Fibroblast of skin of left biceps (primary cell): ENCODE measurements at places on chromosomes 6 and 20.

GRCh38 chr6:51398064-51398705 is 579.5 kb downstream of the TFAP2B start:
- no peak for DNase-seq

DNA sequence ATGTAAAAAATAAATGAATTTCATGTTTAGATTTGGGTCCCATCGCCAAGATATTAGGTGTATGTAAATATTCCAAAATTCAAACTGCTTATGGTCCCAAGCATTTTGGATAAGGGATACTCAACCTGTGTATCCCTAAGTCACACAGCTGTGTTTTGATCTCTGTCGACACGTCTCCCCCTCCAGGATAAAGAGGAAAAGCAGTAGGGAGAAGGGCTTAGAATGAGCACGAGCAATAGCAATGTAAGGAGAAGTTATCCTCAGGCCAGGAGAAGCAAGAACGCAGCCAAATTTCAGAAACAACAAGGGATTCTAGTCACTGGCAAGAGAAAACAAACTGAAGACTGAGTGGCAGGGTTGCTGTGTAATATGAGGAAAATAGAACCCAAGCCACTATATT is 181.2 kb downstream of the AIG1 start:
- DNase-seq, result no peak

DNA sequence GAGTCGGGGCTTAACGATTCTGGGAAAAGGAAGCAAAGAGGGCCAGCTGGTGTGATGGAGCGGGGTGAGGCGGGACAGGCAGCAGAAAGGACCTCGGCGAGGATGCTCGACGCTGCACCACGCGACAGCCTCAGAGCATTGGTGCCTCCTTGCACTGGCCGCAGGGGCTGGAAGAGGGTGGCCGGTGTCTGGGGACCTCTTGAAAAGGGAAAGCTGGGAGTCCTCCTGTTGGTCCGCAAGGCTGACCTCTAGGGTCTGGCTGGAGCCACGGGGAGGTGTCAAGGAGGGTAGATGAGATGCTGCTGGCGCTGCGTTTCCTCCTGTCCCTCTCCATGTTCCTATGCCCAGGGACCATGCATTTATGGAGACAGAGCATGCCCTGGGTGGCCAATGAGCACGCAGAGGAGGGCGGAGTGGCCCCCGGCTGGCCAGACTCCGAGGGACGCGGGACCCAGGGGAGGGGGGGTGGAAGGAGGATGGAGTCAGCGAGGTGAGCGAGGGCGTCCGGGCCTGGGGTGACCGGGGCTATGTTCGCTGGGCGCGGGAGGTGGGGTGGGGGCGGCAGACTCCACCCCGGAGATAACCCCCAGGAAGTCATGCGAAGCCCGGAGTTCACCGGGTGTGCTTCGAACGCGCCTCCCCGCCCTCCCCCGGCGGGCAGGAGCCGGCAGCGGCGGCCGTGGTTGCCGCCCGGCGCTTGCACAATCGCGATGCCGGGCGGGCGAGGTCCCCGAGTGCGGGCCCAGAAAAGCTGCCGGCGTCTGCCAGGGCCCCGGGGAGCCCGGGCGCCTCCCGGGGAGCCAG is at the start of gene CYP24A1:
Gene CYP24A1 (minus strand): TSS at position 334 of the 804 bp plus-strand sequence. CDS start 407 bp downstream, outside the sequence.
- no peak for DNase-seq

DNA sequence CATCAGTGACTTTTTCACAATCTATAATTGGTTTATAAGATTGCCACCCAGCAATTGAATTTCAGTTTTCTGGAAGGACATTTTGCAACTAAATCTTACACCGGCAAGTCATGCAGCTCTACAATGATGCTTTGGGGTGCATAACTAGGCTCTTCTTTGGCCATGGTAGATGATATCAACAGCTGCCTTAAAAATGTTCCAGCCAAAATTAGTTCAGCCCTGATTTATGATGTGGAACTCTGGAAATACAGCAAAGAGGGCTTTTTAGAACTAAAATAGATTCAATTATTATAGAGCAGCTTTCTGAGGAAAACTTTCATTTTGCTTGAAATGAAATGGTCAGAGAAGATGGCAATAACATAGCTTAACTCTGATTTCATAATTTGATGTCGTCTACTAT is 18.4 kb upstream of the MCM9 start:
- no peak for DNase-seq

DNA sequence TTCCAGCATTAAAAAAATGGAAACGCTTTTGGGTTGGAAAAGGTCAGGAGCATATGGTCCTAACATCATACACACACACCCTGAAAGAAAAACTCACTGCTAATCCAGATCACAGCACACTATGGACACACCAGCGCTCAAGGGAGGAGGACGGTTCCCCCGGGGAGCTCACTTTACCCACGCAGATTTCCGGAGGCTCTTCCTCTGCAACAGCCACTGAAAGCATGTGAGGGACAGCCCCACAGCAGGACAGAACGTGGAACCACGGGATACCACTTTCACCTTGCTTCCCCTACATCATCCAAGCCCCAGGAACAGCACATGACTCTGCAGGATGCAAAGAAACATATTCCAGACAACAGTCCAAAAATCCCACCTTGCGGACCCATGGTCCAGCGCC is 13.2 kb downstream of the SNHG17 start:
- DNase-seq, result no peak

GRCh38 chr6:28218312-28219248 is 6.5 kb upstream of the ZSCAN9 start:
- peak; percentile 18 for DNase-seq

- DNase-seq, result no peak
These were observed 306.3 kb upstream of the IRAK1BP1 start for GRCh38 chr6:78561015-78561414.

DNA sequence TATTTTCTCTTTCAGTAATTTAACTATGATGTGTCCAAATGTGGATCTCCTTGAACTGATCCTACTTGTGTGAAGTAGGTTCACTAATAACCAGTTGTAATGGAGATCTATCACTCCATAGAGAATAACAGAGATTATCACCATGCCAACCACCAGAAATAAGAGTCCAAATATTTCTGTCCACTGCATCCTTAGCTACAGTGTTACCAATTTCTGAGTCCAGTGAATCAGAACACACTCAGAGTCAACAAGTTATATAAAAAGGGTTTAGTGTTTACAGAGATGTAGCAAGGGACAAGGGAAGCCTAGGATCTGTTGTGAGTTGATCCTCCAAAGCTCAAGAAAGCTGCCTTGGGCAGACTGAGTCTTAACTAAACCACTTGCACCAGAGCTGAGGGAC is 882.8 kb downstream of the TBC1D32 start:
- no peak for DNase-seq

- no peak for DNase-seq
These were observed 87.0 kb downstream of the HIVEP2 start for GRCh38 chr6:142857796-142858555.

DNA sequence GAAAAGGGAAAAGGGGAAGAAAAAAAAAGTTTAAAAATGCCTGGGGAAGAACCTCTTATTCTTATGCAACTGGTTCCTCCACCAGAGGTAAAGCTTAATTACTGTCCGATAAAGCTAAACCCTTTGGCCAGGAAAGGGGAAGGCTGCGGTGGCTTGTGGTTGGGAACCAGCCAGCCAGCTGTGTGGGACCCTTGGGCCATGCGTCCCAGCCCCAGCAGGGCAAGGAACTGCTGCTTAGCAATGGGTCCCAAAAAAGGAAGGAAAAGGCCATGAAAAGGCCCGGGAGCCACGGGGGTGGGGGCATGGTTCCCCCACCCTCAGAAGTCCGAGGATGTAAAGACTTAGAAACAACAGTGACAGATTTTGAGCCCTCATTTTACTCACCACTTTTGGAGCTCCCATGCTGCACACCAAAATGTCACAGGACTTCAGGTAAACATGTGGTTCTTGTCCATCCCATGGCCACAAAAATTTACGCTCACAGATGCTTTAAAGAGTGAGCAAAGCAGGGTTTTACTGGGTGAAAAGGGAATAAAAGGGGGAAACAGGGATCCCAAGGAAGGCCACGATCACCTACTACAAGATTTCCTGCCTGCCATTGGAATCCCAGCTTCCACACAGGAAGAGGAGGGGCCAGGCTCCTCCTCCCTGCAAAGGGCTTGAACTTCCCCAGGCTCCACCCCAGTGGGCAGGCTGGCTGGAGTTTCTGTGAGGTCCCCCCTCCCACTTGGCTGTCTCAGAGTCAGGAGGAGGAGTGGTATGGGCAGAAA is 1234.7 kb upstream of the GJE1 start:
- no peak for DNase-seq

GRCh38 chr6:109091314-109092024 is 3.2 kb downstream of the SESN1 start:
- no peak for DNase-seq

DNA sequence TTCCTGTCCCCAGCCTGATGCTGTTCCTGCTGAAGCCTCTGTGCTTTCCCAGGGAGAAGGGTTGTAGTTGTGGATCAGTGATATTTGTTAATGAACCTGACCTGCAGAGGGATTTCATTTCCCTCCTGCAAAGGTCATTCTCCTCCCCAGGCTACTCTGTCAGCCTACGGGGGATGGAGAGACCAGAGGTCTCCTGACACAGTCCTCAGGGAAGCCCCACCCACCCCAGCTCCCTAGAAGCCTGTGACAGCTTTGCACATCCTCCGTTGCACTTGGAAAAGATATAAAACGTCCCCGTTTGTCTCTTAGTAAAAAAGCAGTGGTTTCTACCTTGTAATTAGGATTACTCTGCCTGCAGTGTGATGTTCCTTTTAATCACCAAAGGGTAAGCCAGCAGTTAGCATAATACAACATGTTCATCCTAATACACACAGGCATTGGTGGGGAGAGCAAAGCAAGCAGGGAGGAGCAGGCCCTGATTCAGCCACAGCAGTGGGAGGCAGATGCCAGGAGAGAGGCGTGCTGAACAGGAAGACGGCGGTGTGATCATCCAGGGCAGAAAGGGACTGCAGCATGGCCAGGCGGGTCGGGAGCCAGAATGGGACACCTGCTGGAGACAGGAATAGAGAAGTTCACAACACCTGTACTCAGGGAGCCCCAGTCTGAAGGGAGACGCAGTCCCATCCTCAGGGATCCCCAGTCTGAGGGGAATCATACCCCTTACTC is 293.5 kb downstream of the LRFN2 start:
- no peak for DNase-seq

DNA sequence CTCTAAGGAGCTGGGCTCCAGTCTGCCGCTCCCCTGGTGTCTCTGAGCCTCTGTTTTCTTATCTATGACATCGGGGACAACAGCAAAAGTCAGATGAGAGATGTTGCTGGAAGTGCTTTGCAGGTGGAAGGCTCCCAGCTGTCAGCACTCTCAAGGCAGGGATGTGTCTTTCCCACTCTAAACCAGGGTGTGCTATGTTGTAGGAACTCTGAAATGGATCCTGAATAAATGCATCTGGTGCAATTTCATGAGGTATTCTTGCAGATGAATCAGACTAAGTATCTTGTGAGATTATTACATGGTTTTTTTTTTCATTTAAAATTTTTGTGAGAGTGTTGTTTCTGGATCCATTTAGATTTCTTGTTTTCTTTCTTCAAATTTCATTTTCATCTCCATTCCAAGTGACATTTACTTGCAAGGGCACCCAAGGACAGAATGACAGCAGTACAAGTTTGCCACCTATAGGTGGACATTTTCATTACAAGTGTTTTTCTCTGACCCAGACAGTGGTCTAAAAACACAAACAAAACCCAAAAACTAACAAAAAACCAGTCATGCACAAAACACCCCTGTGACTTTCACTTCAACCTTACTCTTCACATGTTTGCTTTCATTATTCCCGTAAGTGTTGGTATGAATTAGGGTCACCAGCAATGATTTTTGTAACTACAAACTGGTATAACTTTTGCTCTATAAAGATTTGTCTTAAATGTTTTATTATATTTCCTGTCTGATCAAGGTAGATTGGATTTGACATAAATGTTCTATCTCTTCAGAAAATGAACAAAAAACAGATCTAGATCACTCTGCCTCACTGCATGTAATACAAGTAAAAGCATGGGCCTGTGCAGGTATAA is 14.7 kb upstream of the SIM1 start:
- no peak for DNase-seq

DNA sequence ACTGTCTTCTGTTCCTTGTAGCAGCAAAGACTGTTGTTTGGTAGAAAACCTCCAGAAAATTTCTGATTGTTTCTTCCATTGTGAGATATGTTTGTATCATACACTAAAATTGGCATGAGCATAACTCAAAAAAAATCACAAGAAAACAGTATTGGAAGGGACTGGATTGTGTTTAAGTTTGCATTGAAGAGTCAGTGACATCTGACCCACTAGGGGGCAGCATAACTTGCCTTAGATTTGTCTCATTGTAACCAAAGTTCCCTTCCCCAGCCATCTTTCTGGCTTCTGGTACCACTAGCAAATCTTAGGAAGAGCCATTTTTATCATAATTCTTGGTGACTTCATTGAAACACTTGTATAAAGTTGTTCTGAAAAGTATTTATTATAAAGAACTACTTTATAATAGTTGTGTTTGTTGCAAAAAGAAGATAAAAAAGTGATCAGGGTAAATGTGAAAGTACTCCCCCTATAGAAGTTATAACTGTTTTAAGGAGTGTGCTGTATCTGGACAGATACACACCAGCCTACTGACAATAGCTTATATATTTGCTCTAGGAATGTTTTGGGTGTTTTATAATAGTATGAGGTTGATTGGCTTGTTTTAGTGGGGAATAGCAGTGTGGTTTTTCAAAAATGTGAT is 7.7 kb downstream of the CSTF1 start:
- DNase-seq, result no peak

GRCh38 chr6:5280920-5281319 is 19.6 kb downstream of the FARS2 start:
- no peak for DNase-seq

- no peak for DNase-seq
These were observed 245.2 kb downstream of the ADGRB3 start for GRCh38 chr6:68880050-68880813.

DNA sequence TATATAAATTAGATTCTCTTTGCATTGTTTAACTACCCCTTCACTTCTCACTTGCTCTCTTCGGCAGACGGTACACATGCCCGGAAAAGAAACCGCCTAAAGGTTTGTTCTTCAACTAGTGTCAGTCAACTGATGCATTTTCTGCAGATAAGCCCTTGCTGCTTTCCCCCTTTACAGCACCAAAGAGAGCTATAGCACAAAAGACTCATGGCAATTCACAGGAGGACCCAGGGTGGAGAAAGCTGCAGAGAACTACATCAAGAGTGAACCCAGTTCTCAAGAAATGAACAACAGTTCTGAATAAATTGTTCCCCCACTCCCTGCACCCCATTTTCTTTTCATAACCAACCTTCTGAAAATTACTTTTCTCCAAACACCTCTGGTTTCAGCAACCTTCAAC is 8.9 kb downstream of the CD164 start:
- no peak for DNase-seq

DNA sequence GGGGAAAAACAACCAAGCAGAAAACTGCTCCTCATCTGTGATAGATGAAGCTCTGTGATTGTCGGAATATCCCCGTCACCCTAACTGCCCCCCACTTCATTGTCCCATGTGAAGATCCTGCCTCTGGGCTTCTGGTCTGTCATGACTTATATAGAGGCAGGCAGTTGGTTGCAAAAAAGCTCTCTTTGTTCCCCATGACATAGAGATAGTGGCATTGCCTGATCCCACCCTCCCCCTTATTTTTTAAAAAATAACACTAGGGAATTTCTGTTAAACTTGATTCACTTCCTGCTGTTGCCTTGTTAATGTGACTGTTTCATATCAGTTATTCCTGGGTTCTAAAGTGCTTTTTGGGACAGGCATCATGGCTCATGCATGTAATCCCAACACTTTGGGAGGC is 203.1 kb downstream of the JARID2 start:
- no peak for DNase-seq
